Astrocyte of the spinal cord (primary cell): ENCODE measurements at places on chromosomes 13 and 19.

DNA sequence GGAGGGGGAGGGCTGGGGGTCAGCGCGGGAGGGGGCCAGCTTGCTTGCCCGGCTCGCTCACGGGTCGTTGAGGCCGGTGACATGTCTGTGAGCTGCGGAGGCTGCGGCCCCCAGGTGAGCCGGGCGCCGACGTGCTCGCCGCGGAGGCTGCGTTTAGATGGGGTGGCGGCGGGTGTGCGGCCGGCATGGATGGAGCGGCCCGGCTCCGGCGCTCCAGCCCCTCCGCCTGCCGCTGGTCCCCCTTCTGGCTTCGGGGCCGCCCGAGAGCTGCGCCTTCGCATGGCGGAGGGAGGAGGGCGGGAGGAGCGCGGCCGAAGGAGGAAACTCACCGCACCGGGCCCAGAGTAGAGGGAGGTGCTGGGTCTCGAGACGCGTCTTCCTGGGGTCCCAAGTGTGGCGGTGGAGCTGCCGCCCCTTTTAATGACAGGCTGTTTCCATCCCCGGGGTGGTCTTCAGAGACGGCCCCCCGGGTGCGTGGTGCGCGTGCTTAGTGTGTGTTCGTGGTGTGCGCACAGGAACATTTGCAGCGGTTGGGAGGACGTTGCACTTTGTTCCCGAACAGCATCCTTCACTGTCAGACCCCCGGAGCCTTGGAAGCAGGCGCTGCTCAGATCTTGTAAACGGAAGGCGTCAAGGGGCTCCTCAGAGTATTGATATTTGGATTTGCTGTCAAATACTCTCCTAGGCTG, at the start of gene AKAP11:
AKAP11 (plus strand) TSS at position 38 of the 689 bp plus-strand sequence. CDS start 14,197 bp downstream, outside the sequence.
- DNase-seq: peak; percentile 53

GRCh38 chr19:31214086-31214485, 135.2 kb downstream of the TSHZ3 start:
- DNase-seq: peak; percentile 100

DNA sequence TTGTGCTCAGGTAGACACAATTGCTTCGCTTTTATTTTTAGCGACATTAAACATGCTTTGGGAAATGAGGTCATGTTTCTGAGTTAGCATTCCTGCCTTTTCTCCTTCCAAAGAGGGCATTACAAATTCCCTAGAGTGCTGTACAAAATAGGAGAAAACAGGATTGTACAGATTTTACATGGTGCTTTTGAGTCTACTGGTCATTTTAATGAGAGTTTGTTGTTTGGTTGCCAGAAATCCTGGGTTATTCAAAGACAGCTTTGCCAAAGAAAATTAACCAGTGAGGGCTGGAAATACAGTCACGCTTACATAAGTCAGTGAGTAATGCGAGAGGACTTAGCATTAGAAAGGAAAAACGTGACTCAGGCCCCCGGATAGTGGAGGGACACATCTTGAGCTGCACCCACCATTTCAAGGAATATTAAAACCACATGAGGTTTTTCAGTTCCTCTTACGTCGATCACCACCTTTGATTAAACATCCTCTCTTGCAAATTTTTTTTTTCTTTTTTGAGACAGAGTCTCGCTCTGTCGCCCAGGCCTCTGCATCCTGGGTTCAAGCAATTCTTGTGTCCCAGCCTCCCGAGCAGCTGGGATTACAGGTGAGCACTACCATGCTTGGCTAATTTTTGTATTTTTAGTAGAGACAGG, 55.4 kb downstream of the SACS start:
- DNase-seq: peak; percentile 98

DNA sequence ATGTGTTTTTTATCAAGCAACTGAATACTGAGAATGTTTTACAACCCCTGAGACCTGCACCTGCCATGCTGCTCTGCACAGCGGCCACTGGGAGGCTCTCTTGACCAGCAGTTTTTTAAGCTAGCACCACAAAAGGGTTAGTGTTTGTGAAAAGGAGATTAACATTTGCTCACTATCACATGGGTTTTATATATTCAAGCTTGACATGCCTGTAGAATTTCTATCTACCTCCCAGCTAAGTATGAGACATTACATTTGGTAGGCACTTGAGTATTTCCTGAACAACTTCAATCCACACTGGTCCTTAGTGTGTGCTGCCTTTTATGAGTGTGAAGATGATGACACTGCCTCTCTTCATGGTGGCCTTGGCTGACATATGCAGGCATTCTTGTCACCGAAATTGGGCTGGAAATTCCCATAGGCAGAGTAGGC, 1238.9 kb downstream of the UQCRFS1 start:
- peak; percentile 24 for DNase-seq

DNA sequence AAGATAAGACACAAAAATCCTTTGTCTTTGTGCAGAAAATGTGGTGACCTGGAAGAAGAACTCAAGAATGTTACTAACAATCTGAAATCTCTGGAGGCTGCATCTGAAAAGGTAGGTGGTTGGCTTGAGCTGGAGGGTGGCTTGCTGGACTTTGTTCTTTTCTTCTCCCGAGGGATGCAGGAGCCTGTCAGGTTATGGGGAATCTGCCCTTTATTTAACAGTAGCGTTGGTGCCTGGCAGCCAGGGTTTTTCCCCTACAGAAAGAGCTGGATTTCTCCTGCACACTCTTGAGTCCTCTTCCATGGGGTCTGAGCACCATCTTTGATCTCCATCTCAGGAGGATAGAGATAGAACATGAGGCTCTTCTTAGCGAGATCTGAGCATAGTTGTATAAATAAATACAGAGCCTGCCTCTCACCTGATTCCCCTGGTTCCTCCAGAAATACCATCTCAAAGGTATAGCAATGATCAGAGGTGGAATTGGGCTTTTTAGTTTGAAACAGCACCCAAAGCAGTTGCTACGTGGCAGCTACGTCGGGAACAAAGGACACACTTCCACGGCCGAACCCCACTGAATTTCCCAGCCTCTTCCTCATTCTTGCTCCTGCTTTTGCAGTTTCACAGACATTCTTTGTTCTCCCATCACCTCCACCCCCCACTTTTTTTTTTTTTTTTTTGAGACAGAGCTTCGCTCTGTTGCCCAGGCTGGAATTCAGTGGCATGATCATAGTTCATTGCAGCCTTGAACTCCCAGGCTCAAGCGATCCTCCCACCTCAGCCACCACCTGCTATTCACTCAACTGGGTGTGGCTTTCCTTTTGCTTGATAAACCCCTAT, 12.9 kb downstream of the TPM4 start:
- DNase-seq: no peak

GRCh38 chr13:96091164-96092117, 1.5 kb downstream of the HS6ST3 start:
- DNase-seq: peak; percentile 7

- peak; percentile 46 for DNase-seq
Observed at GRCh38 chr13:72864142-72865011, 82.4 kb downstream of the PIBF1 start.

- no peak for DNase-seq
Observed at GRCh38 chr13:75986818-75987217, 350.7 kb downstream of the LMO7 start.

DNA sequence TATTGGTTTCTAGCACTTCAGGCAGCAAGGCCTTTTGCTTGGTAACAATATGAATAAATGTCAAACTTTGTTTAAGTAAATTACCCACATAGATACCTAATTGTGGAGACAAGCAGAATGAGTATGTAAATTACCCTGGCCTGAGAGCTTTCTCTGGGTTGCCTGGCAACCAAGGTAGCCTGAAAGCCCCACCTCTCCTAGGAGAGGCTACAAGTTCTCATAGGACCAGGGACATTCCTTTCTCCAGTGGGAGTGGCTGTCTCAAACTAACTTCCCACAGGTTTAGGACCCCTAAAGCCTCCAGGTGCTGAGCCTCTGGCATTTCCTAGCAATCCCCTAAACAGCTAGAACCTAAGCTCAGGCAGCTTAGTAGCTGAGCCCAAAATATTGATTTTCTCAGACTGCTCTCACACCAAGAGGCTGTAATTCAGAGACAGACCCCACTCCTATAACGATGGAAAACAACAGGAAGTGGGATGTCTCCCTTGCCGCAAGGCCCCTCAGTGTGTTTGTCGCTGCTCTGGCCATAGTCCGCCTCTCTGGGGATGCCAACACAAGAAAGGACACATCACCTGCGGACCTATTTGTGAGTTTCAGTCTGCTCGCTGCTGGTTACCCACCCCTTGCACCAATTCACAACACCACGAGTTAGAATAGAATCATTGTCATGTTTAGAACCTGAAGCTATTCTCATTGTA, 207.3 kb downstream of the DLEU7 start:
- DNase-seq: no peak

DNA sequence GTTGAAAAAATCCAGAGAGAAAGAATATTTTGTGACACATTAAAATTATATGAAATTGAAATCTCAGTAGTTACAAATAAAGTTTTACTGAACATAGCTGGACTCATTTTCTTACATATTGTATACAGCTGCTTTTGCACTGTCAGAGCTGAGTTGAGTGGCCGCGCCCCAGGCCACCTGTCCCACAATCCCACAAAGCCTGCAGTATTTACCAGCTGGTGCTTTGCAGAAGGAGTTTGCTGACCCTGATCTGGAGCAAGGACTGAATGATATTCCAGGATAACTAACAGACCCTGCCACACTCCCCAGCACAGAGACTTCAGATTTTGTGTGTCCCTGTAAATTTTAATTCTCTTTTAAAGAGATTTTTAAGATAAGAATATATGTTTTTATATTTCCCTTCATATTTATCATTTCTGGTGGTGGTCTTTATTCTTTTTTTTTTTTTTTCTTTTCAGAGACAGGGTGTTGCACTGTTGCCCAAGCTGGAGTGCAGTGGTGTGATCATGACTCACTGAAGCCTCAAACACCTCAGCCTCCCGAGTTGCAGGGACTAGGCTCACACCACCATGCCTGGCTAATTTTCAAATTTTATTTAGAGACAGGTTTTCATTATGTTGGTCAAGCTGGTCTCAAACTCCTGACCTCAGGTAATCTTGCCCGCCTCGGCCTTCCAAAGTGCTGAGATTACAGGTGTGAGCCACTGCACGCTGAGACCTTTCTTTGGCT, 48.5 kb downstream of the TDRD12 start:
- no peak for DNase-seq

GRCh38 chr19:43596842-43597461, 557 bp downstream of the ZNF576 start:
- DNase-seq: no peak

- DNase-seq: no peak
Observed at GRCh38 chr19:53540091-53540490, 2.1 kb downstream of the ZNF331 start.

DNA sequence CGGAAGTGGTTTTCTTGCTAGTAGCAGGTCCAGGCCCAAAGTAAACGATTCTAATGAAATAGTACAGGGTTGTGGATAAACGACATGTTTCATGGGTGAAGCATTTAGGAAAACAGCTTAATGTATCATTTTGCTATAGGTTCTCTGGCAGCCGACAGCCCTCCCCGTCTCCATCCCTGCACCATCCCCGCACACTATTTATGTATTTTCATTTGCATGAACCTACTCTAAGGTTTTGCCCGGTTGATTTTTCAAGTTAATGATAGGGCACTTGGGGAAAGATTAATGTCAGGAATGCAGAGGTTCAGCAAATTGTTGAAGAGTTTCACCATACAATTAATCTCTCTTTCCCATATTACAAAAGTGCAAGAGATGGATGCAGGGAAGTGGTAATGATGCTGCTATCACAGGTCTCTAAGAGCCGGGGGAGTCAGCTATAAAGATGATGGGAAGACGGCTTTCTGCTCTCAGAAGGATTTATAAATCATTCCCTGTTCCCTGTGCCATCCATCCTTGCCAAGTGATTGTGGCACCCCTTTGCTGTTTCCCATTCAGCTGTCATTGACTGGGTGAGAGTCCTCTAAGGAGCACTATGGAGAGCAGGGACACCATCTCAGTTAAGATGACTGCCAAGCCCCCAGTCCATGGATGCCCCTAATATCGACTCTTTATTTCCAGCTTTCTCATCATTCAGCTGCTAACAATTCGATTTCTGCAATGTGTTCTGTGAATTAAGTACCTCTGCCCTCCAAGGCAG, 186.3 kb downstream of the IRS2 start:
- no peak for DNase-seq

GRCh38 chr13:97933776-97934175, 19.7 kb upstream of the IPO5 start:
- DNase-seq: no peak

- DNase-seq: peak; percentile 39
Observed at GRCh38 chr13:90868321-90868920, 479.1 kb upstream of the MIR17HG start.

DNA sequence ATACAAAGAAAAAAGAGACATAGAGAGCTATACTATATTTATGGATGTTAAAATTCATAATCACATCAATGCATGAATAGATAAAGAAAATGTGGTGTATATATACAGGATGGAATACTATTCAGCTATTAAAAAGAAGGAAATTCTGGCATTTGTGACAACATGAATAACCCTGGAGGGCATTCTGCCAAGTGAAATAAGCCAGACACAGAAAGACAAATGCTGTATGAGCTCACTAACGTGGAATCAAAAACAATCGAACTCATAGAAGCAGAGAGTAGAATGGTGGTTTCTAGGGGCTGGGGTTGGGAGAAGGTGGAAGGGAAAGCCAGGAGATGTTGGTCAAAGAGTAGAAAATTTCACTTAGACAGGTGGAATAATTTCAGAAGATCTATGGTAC, 24.0 kb downstream of the UTP14C start:
- DNase-seq: peak; percentile 29

- DNase-seq: no peak
Observed at GRCh38 chr13:20405691-20406090, 120.0 kb downstream of the CRYL1 start.

GRCh38 chr19:6056282-6056741, 54.0 kb downstream of the RFX2 start:
- DNase-seq: no peak

GRCh38 chr19:29831041-29831548, 19.3 kb downstream of the CCNE1 start:
- no peak for DNase-seq

DNA sequence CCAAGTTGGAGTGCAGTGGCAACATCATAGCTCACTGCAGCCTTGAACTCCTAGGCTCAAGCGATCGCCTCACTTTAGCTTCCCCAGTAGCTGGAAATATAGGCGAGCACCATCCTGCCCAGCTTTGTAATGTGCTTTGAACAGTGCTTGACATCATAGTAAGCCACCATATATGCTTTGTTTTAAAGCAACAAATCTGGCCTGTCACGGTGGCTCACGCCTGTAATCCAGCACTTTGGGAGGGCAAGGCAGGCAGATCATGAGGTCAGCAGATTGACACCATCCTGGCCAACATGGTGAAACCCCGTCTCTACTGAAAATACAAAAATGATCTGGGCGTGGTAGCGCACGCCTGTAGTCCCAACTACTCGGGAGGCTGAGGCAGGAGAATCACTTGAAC, 1.8 kb upstream of the SLC7A1 start:
- no peak for DNase-seq

- no peak for DNase-seq
Observed at GRCh38 chr13:97278435-97279411, 56.6 kb downstream of the MBNL2 start.

- DNase-seq: peak; percentile 63
Observed at GRCh38 chr13:24112791-24113190, 47.7 kb upstream of the SPATA13 start.

DNA sequence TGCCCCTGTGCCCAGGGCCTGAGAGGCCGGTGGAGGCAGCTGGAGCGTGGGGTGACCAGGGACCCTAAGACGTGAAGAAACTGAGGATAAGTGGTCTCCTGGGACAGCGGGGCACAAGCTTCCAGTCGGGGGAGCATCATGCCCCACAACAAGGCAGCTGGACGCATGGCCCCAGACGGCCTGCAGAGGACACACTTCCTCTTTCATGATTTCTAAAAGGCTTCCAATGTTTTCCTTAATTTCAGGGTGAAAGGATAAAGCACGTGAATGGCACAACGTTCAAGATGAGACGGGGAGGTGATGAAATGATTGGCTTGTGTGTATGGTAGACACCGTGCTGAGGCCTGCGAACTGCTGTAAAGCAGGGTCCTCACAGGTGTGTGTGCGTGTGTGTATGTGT, 20.2 kb upstream of the MYDGF start:
- DNase-seq: no peak
